ENCODE measurements at places on chromosomes 7 and 10.
A peak's percentile ranks its signal among the peaks of the same experiment; 100 is the strongest.

DNA sequence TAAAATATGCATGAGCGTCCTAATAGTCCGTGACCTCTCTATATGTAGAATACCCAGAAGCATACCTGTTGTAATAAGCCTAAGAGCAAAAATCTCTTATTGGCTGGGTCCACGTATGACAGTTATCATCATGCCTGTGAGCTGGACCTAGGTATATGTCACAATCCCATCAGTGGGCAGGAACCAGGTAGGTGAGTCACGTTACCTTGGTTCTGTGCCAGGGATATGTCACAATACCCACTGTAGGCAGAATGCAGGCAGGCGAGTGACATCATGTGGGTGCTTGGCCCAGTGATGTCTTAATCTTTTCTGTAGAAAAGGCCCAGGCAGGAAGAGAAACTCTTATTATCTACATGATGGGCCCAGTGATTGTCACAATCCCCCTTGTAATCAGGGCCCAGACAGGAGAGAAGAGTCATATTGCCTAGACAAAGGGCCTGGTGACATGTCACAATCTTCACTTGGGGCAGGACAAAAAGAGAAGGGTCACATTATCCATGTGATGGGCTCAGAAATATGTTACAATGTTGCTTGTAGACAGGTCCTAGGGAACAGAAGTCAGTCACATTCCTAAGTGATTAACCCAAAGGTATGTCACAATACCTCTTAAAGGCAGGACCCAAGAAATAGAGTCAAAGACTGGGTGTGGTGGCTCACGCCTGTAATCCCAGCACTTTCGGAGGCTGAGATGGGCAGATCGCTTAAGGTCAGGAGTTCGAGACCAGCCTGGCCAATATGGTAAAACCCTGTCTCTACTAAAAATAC, 12.9 kb upstream of the ZNF736 start:
- no peak for ATAC-seq

DNA sequence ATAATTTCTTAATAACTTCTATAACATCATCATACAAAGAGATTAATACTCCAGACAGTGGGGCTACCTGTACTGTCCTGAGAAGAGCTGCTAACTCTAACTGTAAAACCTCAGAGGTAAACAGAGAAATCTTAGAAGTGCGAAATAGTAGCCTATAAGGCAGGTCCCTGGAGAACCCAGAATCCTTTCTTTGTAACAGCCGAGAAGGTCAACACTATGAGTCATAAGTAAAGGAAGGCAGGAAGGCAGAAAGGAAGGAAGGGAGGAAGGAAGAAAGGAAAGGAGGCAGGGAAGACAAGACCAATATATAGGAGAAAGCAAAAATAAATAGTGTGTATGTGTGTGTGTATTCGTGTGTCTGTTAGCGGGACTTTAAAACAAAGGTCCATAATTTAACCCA, 540.6 kb downstream of the ZWINT start:
- no peak for ATAC-seq

DNA sequence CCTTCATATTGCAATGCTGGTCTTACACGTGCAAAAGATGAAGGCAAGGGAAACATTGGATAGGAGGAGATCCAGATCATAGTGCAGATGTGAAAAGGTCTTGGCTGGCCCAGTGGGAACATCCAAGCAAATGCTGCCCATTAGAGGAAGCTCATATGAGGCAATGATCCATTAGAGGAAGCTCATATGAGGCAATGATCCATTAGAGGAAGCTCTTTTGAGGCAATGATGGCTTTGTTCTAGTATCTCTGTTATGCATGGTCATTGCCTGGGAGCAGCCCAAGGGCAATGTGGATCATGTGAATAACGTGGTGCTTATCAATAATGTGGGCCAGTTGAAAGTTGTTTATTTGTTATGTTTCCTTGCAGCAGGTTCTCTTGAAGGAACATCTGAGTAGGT, 37.8 kb downstream of the STEAP4 start:
- no peak for ATAC-seq

- peak; percentile 73 for ATAC-seq
These were observed 81.7 kb downstream of the NRP1 start for GRCh38 chr10:33252794-33253203.

DNA sequence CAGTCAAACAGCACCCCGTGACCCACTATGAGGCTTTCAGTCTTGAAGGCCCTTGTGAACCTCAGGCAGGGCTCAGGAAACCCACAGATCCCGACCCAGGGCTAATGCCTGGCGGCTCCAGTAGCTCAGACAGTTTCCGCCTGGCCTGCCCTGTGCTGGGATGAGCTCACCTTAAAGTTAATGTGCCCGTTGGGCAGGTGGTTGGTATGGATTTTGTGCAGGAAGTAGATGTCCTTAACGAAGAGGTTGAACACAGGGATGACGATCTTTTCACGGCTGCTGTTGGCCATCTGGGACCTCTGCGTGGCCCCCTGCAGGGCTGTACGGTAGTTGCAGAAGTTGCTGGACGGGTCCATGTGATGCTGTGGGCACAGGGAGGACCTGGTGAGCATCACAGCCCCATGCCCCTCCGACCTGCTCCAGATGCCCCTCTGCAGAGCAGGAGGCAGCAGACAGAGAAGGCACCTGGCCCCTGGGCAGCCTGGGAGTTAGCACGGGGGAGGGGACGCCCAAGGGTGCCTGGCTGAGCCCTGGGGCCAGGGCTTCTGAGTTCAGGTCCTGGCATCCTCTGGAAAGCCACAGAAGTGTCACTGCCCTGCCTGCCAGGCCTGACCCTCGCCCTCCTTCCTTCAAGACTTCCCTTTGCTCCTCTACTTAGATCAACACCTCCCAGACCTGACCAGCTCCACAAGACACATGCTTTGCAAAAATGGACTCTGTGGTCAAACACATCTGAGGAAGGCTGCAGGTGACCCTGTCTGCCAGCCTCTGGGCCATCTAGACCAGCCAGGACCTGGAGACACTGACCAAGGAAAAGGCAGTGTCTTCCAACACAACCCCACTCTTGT, 59.8 kb downstream of the CSGALNACT2 start:
- ATAC-seq: no peak

- ATAC-seq: no peak
These were observed 86.9 kb downstream of the JAZF1 start for GRCh38 chr7:28093623-28094232.

- ATAC-seq: no peak
These were observed 42.1 kb upstream of the COL13A1 start for GRCh38 chr10:69759641-69760040.

DNA sequence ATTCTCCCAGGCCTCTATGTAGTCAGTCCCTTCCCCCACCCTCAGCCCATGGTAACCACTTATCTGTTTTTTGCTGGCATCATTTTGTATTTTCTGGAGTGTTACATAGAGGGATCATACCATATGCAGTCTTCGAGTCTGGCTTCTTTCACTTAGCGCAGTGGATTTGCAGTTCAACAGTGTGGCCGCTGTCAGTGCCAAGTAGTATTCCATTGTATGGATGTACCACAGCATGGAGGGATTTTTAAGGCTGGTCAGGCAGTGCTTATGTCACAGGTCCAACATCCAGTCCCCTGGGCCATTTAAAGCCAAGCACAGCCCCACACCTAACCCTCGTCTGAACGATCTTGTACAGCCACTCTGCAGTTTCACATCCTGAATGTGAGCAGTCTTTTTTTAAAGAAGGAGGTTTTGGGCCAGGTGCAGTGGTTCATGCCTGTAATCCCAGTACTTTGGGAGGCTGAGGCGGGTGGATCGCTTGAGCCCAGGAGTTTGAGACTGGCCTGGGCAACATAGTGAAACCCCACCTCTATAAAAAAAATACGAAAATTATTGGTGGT, 121.8 kb downstream of the CUX1 start:
- no peak for ATAC-seq

DNA sequence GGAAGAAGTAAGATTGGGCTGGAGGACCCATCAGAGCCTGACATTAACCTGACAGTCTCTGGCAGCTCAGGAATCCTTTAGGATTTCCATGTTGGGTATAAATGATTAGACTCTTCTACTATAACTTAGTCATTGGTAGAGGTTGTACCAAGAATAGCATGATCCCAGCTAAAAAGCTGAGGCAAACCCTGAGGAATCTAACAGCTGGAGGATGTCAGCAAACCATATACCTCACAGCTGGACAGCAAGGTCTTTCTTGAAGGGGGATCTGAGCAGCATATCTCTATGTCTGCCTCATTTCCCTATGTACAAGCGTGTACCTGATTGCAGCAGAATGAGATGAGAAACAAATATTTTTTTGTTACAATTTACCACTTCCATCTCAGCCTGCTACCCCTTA, 103.2 kb downstream of the NPSR1 start:
- ATAC-seq: no peak

GRCh38 chr7:142557971-142558582, 191.2 kb upstream of the PRSS1 start:
- ATAC-seq: peak; percentile 53

- ATAC-seq: no peak
These were observed 94.2 kb upstream of the IGFBP3 start for GRCh38 chr7:46015107-46015868.

DNA sequence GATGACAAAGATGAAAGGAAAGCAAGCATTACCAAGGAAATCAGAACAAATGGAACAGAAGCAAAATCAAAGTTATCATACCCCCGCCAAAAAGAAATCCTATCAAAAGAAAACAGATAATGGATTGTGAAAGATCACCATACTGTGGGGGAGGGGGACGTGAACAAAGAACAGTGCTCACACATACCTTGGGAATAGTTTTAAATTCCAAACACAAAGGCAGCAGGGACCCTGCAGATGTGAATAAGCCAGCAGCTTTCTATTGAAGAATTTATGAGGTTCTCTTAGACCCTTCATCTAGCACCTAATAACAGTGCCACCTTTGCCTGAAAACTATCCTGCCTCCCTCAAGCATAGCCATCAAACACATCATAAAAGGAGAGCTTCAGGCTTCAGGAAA, 94.0 kb downstream of the AKR1D1 start:
- no peak for ATAC-seq

GRCh38 chr10:22712956-22713852, 1.2 kb downstream of the PIP4K2A start:
- ATAC-seq: peak; percentile 25

DNA sequence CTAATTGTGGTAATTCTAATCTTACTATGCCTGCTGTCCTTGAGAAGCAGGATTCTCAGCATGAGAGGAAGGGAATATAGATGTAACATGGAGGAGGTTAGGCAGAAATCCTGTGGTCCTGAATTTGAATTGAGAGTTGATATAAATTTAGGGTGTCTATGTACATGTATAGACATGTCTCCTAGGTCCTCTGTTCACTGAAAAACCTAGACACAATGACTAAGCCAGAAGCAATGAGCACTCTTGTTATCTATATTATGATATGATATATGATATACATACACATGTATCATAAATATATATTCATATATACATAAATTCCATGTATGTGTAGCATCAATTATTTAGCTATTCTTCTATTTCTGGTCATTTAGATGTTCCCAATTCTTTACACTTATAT, 173.3 kb upstream of the MKLN1 start:
- no peak for ATAC-seq

- ATAC-seq: no peak
These were observed 12.0 kb downstream of the YWHAG start for GRCh38 chr7:76346778-76347177.

GRCh38 chr7:30135301-30136116, 723 bp downstream of the MTURN start:
- ATAC-seq: peak; percentile 46

DNA sequence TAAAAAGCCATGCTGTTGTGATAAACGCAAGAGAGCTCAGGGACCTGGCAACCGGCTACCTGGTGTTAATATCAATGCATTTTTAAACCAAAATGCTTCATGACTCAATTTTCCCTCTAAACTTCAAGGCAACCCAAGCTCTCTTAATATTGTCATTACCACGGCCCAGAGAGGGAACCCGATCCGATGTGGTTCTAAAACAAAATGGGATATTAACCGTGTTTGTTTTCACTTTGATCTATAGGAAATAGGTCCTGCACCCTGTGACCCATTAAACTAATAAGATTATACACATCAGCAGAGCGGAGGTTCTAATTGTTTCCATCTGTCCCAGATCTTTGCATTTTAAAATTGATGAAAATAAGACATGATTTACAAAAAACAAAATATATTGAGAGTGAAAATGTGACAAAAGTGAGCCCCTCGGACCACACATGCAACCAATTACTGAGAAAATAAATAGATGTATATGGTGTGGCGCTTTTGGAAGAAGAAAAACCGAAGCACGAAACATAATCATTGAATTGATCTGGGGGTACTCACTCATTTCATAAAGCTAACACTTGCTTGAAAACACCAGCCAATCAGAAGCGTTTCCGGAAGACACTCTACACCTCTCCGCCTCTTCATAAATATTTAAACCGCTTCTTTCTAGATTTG, 290.3 kb upstream of the NFE2L3 start:
- ATAC-seq: no peak

- ATAC-seq: no peak
These were observed 30.3 kb upstream of the KBTBD2 start for GRCh38 chr7:32921896-32922295.

DNA sequence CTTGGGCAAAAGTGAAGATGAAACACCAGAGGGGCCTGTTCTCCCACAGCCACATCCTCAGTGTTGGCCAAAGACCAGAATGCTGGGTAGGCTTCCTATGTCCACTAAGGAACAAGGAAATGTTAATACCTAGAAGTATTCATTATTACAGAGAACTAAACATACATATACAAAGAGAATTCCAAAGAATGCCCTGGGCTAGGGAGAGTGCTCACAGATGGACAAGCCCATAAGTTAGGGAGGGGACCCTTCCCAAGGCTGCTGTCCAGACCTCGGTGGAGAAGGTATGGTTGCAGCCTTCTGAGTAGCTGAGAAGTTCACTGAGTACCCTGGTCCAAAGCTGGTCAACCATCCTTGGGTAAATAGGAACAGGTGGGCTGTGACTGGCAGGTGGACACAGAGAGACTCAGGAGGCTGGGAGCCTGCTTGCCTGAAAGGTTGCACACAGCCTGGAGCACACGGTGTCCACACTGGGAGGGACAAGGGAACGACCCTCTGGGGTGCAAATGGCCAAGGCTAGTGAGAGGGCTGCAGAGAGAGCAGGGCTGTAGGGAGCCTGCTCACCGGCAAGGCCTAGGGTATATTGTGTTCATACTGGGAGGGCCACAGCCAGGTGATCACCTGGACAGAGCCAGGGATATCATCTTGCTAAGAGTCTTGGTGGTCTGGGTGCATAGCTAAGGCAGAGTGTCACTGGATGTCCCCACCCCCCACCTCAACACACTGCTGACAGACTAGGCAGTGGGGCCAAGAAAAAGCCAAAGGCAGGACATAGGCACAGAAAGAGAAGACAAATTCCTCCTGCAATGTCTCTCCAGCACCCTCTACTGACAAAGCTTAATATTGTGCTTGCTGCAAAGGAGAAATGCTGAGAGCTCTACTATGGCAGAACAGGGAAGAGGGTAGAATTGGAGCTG, 40.3 kb downstream of the CPVL start:
- ATAC-seq: no peak

DNA sequence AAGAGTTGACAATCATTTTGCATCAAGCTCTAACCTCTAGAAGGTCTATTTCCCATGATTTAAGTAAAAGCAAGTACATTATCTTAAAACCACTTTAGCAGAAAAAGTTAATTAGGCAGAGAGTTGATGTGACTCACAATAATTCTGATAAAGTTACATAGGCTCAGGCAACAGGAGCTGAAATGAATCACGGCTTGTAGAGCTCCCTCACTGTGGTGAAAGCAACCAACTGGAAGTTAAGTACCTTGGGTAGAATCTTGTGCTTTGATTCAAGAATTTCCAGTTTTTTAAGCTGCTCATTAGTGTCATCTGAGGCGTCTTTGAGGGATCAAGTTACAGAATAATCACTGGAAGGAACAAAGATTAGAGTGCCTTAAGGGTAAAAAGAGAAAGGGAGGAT, 68.9 kb upstream of the NFE2L3 start:
- ATAC-seq: no peak

GRCh38 chr7:18495412-18496340, at the start of gene HDAC9:
Gene HDAC9, plus strand, starts transcription at chr7:18495749. Its CDS starts 554 bp downstream, at chr7:18496303.
- ATAC-seq: peak; percentile 39

GRCh38 chr7:135467207-135467711, 42.6 kb downstream of the CNOT4 start:
- ATAC-seq: peak; percentile 59
